ENCODE measurements at places on chromosomes 7 and 10.

GRCh38 chr7:41035794-41036193 lies 667.1 kb downstream of the INHBA start:
- DNase-seq = no peak

GRCh38 chr10:108453166-108453565 lies 1288.7 kb upstream of the SORCS1 start:
- no peak for DNase-seq

DNA sequence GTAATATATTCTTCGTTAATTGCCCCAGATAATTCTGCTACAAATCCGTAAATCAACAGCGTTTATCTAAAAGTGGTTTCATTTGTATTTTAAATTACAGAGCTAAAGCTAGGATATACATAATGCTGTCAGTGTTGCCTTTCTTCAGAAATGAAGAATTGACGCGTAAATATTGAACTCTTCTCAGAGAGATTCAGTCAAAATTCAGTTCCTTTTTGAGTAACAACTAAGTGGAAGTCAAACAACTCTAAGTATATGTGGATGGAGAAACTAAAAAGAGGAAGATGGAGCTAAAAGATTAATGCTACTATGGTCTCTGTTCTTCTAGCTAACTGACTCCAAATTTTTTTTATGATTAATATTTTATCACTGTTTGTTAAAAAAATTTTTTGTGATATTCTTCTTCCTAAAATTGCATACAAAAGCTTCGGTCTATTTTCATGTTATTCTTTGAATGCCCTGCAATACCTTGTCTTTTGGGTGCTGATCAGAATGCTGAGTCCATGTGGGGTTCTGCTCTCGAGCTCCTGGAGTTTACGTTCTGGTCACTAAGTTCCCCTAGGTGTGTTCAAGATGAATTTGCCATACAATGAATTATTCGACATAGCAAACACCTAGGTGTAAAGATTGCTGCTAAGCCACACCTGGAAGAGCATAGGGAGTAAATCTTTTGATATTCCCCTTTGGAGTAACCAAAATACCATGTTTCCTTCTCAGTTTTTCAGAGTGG lies 20.7 kb downstream of the MDFIC start:
- no peak for DNase-seq

GRCh38 chr7:13988065-13988464 lies 1.4 kb downstream of the ETV1 start:
- no peak for DNase-seq

- DNase-seq = no peak
Measured at GRCh38 chr7:2134740-2135139, 98.0 kb downstream of the MAD1L1 start.
